ENCODE measurements at places on chromosomes 7 and 10.

DNA sequence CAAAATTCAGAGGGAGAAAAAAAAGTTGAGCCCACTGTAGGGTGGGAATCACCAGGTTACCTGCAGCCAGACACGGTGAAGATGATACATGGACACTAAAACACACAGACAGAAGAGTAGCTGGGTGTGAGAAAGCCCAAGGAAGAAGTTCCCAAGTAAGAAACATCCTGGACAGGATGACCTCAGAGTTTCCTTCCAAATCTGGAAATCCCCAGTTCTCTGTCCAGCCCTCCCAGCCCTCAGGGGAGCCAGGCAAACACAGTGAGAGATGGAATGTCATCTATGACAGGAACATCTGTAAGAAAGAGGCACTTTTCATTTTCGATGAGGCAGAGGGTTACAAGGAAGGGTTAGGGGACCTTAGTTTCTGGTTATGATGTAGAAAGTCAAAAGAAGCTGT, 125.1 kb upstream of the LYZL1 start:
- DNase-seq: no peak

- no peak for DNase-seq
Measured at GRCh38 chr10:49033939-49034338, 81.4 kb downstream of the VSTM4 start.

- no peak for DNase-seq
Measured at GRCh38 chr7:100895956-100896731, 456 bp upstream of the ACHE start.

DNA sequence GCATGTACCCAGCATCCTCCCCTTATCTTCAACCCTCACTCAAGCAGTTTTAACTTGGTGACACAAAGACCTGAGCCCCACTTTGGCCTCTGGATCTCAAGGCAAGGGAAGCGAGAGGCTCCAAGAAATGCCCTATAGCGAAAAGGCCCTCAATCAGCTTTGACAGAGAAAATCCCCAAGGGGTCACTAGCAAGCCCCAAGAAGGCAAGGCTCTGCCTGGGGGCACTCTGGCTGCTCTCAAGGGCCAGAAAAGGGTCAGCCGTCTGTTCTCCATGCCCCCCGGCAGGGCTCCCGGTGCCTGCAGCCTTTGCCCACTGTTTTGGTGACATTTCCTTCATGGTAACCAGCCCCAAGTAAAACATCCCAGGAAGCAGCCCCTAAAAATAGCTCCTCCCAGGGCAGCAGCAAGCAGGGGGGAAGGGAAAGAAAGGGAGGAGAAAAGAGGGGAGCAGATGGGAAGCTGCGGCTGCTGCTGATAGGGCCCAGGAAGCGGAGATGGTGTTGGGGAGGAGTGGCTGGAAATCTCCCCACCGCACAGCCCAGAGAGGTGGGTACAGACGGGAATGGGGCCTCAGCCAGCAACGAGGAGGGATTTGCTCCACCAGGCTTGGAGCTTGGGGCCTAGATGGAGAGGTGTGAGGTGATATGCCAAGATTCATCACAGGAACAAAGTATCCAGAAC, 7.1 kb downstream of the CAMK2G start:
- no peak for DNase-seq

- no peak for DNase-seq
Measured at GRCh38 chr10:60073781-60074656, 167.7 kb upstream of the CCDC6 start.

DNA sequence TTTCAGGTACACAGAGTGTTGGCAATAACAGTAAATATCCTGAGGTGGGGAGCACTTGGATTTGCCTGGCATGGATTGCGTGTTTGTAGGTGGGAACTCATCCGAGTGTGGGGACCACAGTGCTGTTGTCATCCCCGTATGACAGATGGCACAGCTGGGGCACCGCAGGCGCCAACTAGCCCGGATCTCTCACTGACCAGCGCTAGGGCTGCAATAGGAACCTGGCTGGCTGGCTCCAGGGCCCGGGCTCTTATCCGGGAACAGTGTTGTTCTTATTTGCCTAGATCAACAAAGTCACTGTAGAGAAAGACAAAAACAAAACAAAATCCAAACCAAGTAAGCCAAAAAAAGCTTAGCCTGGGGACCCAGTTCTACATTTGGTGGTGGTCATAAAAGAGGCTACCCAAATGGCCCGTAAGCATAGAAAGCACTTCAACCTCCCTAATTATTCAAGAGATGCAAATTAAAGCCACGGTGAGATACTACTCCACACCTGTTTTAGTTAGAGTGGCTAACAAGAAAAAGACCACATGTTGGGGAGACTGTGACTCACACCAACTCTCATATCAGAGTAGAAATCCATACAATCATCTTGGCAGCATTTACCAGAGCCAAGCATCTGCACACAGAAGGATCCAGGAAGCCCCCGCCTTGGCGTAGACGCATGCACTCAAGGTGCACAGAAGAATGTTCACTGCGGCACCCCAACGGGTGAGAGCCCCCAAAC, 27.2 kb upstream of the PFKFB3 start:
- no peak for DNase-seq

DNA sequence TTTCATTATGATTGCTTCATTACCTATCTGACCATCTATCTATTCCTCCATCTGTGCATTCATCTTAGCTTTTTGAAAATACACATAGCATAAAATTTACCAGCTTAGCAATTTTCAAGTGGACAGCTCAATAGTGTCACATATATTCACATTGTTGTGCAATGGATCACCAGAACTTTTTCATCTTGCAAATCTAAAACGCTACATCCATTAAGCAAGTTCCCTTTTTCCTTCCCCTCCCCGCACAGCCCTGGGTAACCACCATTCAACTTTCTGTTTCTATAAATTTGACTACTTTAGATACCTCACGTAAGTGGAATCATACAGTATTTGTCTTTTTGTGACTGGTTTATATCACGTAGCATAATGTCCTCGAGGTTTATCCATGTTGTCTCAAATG, 78.0 kb upstream of the ADRB1 start:
- DNase-seq: no peak

- peak; percentile 3 for DNase-seq
Measured at GRCh38 chr7:108525327-108525984, 479 bp downstream of the PNPLA8 start.

- DNase-seq: no peak
Measured at GRCh38 chr7:70016044-70016770, 417.9 kb downstream of the AUTS2 start.

DNA sequence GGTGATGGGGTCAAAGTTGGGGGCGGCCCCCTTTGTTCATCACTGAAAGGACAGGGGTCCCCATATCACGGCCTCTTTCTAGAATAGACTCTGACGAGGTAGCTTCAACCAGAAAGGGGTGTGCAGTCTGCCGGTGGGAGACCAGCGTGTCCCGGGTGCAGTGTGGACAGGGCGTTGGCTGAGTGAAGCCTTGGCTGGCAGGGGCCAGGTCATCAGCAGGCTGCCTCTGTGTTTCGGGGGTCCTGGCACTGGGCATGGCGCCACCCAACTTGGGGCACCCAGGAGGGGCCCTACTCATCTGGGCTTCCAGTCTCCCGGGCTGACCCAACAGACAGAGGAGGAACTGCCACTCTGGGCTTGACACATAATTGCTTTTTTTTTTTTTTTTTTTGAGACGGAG, 3.5 kb upstream of the AMZ1 start:
- no peak for DNase-seq

DNA sequence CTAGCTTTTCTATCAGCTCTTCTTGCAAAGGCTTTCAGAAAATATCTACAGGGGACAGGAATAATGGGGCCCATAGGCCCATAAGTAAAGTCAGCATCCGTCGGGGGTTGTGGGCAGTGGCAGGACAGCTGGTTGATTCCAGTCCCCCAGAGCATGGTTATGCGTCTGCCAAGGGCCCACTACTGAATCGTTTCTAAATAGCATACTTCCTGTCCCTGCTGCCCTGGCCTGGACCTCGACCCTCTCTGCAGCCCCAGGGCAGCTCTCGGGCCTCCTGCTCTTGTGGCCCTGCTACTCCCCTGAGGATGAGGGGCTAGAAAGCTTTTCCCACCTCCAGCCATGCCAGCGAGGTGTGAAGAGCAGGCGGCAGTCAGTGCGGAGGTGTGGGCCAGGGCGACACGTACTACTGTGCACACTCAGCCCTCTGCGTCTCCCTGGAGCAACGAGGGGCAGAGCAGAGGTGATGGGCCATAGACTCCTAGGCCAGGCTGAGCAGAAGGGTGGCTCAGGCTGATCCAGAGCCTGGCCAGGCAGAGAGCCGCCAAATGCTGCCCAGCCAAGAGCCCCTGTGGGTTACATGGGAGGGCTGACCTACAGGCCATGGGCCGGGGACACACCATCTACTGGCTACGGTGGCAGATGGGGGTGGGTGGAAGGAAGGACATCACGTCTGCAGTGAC, 4.7 kb upstream of the OPN4 start:
- no peak for DNase-seq

GRCh38 chr10:54559498-54559897, 241.5 kb downstream of the PCDH15 start:
- DNase-seq: no peak

DNA sequence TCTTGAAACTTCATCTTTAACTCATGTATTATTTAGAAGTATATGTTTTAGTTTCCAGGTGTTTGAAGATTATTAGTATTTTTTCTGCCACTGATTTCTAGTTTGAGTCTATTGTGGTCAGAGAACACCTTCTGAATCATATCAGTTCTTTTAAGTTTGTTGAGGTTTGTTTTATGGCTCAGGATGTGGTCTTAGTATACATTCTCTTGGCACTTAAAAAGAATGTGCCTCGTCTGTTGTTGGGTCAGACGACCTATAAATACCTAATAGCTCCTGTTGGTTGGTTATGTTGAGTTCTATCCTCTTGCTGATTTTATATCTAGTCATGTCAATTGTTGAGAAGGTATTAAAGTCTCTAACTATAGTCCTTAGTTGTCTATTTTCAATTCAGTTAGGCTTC, 15.9 kb downstream of the TDRD1 start:
- DNase-seq: no peak

DNA sequence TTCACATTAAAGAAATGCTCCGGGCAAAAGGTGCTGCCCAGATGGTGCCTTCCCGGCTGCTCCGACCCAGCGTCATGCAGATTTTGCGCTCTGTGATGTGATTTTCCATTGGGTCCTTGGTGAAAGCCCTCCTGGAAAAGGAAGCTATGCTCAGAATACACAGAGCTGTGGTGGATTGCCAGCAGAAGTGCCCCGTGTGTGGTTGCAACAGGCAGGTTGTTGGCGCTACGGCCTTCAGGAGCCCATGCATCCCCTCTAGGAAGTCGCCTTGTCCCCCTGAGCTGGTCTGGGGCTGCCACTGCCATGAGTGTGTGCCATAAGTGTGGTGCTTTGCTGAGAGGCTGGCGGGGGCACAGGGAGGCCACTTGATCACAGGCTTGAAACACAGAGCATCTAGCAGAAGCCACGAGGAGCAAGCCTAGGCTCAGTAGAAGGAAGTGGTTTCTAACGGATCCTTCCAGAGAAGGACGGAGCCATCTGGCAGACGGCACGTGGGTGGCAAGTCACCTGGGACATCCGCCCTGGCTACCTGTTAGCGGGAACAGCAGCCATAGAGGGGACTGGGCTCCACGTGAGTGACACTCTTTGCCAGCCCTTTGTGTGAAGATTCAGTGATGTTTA, 210.9 kb downstream of the CUX1 start:
- no peak for DNase-seq

- DNase-seq: no peak
Measured at GRCh38 chr10:33507662-33508425, 173.4 kb upstream of the NRP1 start.

DNA sequence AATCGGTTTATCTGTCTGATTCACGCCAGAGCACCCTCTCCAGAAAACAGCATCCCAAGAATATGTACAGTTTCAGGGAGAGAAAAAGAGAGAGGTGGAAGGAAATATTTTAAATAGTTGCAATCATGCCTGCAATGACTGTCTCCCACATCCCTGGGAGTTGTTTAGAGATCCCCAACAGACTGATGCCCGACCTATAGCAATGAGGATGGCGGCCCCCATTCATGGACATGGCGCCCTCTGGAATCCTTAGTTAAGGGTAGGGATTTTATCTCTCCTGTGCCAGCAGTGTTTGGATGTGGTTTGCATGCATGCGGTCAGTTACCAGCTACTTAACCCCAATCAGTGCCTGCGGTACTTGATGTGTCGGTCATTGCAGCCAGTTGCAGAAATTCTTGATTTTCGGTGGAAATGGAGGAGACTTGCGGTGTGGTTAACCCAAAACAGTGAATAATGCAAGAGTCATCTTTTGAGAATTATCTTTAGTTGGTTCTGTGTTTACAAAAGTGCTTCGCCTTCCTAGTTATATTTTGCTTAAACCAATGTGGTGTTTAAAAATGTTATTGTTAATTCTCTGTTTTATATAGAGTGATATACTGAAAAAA, 186.0 kb upstream of the TCF7L2 start:
- no peak for DNase-seq

DNA sequence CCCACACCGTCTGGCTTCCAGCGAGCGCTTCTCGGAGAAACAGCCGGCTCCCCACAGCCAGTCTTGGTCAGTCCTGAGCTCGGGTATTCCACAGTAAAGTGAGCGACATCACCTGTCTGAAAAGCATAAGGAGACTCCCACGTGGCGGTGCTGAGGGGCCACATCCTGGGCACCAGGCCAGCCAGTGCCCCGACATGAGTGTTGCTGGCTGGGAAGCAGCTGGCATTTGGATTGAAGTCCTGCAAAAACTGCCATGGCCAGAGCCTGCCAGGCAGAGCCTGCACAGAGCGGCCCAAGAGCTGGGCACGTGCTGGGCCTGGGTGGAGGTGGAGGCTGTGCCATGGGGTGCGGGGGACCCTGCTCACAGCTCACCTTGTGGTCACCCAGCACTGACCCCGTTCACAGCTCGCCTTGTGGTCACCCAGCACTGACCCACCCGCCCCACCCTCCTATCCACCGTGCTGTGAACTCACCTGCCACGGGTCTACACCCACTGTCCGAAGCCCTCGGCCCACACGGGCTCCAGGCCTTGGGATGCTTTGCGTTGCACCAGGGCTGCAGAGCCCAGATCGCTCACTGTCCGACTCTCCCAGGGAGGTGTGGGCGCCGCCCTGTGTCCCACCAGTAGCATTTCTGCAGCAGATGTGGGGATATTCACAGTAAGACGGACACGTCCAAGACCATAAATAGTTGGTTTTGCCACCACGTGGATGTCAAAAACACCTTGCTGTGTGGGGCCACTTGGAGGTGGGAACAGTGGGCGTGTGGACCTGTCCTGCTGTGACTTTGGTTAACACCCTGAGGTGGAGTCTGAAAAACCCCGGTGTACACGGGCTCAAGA, 48.8 kb downstream of the PITRM1 start:
- no peak for DNase-seq

- DNase-seq: no peak
Measured at GRCh38 chr10:34151481-34151880, 663.6 kb downstream of the PARD3 start.

- DNase-seq: no peak
Measured at GRCh38 chr10:34413214-34413613, 401.9 kb downstream of the PARD3 start.

All from stimulated activated CD4-positive, alpha-beta T cell treated with anti-CD3 and anti-CD28 coated beads, Interleukin-1b, Interleukin-23, amount 100 ng/mL, for 1 hour (primary cell).